CD4-positive, alpha-beta memory T cell (primary cell): ENCODE measurements at places on chromosomes 5 and 9.

DNA sequence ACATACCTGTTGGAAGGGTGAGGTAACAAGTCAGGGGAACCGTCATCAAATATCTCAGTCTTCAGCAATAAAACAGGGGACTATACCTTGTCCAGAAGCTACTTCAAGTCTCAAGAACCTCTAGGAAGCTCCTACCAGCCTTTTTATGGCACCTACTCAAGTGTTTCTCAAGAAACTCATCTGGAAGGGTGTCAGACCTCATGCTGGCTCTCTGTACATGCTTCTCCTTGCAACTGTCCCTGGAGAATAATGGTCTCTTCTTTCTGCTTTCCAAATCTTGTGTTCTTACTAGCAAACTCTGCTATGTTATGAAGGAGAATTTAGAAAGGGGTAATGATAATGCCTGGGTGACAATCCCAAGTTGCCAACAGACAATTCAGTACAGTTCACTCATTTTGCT is 8.3 kb upstream of the PTAR1 start:
- no peak for DNase-seq

GRCh38 chr9:126440940-126441339 is 114.3 kb downstream of the MVB12B start:
- DNase-seq, result no peak

DNA sequence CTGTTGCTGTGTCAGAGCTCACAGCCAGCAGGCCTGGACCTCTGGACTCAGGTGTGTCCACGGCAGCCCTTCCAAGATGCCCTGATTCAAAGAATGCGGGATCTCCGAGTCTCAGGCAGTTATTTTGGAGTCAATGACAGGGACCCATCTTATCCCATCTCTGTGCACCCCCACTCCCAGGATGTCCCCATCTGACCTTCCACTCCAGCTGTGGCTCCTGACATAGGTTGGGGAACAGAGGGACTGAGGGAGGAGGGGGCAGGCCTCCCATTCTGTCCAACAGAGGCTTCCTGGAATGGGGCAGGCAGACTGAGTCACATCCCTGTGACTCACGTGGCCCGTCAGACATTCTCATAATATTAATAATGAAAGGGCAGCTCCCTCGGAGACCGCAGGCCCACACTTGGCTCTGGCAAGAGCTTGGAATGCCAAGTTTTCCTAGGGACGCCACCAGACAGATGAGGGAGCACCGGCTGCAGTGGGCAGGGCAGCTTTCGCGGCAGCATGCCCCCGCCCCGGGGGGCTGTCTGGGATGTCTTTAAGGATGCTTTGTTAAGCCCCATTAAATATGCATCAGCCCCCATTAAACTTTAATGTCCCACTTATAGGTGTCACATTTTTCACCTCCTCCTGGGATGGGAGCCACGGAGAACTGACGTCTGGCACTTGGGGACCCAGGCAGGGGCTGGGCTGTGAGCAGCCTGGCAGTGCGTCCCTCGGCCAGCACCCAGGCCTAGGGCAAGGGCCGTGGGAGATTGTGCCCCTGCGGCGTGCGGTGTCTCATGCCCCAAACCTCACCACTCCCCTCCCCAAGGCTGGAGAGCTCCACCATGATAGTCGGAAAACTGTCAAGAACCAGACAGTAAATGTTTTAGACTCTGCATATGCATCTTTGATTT is 23.6 kb upstream of the FIBCD1 start:
- DNase-seq, result no peak

GRCh38 chr9:138122201-138122600 is 244.6 kb downstream of the CACNA1B start:
- no peak for DNase-seq

DNA sequence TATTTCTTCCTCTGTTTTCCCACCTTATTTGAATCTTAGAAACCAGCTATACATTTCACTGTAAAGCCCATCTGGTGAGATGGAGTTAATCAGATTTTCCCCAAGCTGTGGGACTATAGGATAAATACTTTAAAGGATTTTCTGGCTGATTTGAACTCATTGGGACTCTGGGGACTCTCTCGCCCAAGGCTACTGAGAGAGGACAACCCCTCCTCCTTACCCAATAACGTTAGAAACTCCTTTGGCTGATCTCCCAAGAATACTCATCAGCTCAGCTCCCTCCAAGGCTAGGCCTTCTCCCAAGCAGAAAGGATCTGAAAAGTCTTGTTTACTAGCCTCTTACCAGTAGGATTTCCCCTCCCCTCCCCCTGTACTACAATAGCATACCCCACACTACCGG is 1.5 kb upstream of the GLRA1 start:
- DNase-seq, result no peak

GRCh38 chr9:81718244-81718643 is 28.9 kb upstream of the TLE1 start:
- DNase-seq, result no peak

- DNase-seq, result no peak
These were observed 133.4 kb downstream of the TRPM3 start for GRCh38 chr9:70987986-70988385.

GRCh38 chr9:38708759-38709158 is 11.2 kb downstream of the FAM240B start:
- DNase-seq, result no peak

- no peak for DNase-seq
These were observed 24.6 kb upstream of the SPIN1 start for GRCh38 chr9:88363661-88364060.

DNA sequence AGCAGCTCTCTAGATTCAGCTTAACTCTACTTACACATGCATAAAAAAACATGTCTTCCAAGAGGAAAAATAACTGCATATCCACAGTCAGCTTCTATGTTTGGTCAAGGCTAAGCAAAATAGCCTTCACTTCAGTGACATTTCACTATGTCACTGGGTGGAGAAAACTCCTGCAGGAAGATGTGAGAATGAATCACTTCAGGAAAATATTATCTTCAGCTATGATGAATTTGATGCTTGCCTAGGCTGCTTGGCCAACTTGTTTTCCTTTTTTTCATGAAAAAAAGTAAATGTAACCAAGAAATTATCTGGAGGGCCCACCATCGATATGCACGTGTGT is 143.0 kb upstream of the ZNF608 start:
- no peak for DNase-seq

GRCh38 chr5:143400541-143401226 is 2.8 kb downstream of the NR3C1 start:
- DNase-seq, result no peak

DNA sequence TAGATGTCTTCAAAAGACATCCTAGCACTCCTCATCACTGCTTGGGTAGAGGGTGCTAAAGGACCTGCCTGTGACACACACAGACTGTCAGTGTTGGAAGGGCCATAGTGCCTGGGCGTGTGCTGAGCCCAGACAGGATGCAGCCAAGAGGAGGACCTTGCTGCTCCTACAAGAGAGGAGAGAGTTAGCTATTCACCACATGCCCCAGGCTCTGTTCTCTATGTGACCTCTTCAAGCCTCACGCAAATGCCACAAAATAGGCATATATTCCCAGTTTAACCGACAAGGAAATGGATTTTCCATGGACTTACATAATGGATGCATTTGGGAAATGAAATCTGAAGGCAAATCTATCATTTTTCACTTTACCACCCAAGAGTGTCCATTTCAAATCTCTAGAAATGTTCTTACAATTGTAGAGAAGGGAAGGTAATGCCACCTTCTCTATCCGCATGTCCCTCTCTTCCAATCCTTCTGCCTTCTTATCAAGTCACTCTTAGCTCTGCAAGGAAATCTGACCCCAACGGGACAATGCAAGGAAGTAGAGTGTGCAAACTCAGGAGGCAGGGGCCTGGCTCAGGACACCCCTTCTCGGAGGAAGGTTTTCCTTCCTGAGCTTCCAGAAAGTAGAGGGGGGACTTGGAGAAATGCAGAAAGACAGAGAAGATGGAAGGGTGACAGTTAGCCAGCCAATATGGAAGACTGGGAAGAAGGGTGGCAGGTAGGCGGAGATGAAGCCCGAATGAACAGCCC is 49.5 kb downstream of the TRIM32 start:
- no peak for DNase-seq

GRCh38 chr5:108788142-108788541 is 40.4 kb downstream of the FER start:
- no peak for DNase-seq

DNA sequence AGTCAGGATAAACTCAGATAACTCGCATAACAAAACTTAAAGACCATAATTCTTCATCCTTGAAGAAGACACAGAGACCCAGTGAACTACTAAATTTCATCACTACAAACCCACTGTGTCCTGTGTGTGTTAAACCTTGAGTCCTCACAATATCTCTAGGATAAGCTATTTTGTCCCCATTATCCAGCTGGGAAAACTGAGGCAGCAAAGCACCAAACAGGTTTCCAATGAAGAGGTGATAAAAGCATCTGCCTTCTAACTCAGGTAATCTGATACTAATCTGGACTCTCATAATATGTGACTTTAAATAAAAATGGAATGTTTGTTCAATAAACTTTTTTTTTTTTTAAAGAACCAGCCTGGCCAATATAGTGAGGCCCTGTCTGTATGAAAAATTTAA is 62.7 kb upstream of the PPP2CA start:
- no peak for DNase-seq

DNA sequence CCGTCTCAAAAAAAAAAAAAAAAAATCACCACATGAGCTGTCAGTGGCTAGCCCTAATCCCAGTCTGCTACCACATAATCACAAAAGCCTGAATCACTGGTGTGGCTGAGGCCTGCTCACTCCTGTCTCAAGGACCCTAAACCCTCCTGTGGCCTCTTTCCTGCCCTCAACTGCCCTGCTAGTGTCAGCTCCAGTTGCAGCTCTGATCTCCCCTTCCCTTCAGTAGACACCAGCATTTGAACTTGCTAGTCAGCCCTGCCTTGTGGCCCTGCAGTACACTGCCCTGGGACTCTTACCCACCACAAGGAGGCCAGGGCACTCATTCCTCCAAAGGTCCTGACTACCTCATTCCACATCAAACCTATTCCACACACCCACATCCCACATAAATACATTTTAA is 9.5 kb upstream of the P4HA2 start:
- no peak for DNase-seq

DNA sequence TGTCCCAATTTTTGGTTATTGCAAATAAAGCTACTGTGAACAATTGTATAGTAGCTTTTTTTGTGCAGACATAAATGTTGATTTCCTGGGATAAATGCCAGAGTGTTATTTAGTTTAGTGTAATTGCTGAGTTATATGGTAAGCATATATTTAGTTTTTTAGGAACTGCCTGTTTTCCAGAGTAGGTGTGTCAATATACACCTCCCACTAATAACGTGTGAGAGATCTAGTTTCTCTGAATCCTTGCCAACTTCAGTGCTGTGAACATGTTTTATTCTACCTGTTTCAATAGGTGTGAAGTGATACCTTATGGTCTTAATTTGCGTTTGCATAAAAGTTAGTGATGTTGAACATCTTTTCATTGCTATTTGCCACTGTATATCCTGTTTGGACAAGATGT is 9.1 kb upstream of the OR2S2 start:
- no peak for DNase-seq

- DNase-seq, result no peak
These were observed 283.7 kb downstream of the ZNF608 start for GRCh38 chr5:124462751-124463150.

DNA sequence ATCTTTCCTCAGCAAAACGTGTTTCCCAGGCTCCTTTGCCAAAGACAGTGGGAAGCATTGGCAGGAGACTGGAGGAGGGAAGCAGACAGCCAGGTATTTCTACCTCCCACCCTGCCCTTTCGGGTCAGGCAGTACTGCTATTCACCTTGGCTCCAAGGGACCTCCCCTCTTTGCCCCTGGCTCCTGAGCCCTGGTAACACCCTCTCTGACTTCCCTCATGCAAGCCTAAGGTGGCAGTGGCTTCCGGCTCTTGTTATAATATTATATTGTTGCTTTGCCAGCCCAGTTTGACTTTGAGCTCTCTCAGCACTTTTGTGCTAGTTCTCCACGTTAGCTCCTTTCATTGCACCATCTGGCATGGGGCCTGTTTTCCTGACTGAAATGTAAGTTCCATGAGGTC is 81.6 kb upstream of the IFNK start:
- DNase-seq, result no peak

- no peak for DNase-seq
These were observed 189.2 kb downstream of the TARS1 start for GRCh38 chr5:33629999-33630398.

DNA sequence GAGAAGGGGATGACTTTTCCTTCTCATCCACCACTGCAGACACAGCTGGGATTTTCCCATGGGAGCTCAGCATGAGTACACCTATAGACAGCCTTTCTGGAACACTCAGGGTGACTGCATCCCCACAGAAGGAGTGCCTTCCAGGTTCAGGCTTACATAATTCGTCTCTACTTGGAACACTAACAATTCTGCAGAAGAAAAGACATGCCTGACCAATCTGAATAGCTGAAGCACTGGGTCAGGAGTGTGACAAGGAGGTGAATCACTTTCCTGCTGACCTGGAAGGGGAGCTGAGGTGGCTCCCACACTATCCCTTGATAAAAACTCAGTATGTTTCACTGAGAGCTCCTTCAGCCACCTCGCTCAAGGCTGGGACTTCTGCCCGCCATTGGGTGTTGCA is 425.3 kb downstream of the TLR4 start:
- no peak for DNase-seq

DNA sequence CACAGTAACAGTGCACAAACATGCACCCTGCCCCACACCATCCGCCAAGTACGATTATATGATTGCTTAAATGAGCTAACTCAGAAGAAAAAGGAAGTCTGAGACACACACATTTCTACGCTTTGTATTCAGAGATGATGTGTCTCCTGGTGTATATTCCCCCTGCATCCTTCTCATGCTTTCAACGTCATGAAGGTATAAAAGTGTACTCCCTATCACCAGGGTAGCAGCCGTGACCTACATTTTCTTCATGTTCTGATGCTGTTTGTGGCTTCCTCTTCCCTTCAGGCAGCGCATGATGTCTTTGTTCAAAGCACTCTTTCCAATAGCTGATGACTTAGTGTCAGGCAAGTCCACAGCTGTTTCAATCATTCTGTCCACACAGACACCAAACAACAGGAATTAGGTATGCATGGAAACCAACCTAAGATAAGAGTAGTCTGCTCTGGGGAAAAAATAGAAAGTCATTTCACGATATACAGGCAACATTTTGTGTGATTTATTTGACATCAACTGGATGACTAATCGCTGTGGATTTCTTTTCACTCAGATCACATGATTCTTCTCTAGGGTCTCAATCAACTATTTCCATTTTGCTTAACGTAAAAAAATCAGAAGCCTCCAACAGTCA is 269.4 kb upstream of the PTGER4 start:
- DNase-seq, result peak; percentile 96

DNA sequence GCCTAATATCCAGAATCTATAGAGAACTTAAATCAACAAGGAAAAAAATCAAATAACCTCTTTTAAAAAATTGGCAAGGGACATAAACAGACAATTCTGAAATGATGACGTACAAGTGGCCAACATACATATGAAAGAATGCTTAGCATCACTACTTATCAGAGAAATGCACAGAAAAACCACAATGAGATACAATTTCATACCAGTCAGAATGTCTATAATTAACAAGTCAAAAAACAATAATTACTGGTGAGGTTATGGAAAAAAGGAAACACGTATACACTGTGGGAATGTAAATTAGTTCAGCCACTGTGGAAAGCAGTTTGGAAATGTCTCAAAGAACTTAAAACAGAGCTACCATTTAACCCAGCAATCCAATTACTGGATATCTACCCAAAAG is 1192.0 kb downstream of the CDH12 start:
- DNase-seq, result no peak

- DNase-seq, result no peak
These were observed 1.5 kb downstream of the GDNF start for GRCh38 chr5:37838152-37838932.
